Stimulated activated CD4-positive, alpha-beta T cell treated with anti-CD3 and anti-CD28 coated beads, TNF-alpha, amount 100 ng/mL, for 1 hour (primary cell): ENCODE measurements at places on chromosomes 16 and 17.

DNA sequence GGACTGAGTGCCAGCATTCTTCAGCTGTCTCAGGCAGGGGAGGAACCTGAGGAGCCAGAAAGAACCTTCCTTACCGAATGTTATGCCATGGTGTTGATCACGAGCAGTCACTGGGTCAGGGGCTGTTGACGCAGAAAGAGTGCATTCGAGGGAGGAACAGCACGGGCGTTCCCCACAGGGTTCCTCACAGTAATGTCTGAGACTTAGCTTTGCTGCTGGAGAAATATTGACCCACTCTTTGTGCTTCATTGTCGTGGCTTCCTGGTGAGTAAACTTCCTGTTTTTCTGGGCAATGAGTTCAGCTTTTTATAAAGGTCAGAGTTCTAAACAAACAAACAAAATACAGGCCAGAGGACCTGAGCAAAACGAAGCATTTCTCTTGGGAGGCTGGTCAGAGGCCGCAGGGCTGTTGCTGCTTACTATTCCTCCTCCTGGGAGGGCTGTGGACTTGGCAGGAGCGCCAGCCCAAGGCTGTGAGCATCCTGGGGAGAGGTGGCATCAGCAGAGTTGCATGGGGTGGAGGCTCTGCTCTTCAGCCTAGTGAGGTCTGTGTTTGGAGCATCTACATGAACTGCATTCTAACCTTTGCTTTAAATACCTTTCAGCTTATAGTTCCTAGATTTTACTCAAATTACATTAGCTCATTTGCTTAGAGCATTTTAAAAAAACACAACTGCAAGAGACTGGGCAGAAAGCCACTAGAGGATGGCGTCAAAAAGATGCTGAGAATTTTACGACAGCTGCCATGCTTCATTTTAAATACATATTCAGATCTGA lies 143.1 kb upstream of the CACNG5 start:
- DNase-seq, result no peak

GRCh38 chr16:88317613-88317965 lies 65.2 kb upstream of the ZNF469 start:
- DNase-seq, result no peak

DNA sequence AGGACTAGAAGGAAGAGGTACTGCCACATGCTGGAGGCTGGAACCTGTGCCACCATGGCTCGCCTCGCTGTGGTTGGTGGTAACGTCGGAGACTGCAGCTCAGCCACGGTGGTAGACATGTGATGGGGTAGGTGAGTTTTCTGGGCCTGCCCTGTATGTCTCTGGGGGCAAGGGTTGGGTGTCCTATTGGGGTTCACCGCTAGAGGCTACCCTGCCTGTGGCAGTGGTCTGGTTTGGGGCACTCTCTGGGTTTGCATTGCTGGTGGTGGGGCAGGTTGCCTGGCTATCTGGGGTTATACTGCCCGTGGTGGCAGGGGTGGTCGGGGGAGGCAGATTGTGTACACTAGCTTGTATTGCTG lies 79.3 kb upstream of the KCNJ18 start:
- no peak for DNase-seq

- no peak for DNase-seq
These were observed 358.0 kb downstream of the C16orf95 start for GRCh38 chr16:86959091-86959651.

DNA sequence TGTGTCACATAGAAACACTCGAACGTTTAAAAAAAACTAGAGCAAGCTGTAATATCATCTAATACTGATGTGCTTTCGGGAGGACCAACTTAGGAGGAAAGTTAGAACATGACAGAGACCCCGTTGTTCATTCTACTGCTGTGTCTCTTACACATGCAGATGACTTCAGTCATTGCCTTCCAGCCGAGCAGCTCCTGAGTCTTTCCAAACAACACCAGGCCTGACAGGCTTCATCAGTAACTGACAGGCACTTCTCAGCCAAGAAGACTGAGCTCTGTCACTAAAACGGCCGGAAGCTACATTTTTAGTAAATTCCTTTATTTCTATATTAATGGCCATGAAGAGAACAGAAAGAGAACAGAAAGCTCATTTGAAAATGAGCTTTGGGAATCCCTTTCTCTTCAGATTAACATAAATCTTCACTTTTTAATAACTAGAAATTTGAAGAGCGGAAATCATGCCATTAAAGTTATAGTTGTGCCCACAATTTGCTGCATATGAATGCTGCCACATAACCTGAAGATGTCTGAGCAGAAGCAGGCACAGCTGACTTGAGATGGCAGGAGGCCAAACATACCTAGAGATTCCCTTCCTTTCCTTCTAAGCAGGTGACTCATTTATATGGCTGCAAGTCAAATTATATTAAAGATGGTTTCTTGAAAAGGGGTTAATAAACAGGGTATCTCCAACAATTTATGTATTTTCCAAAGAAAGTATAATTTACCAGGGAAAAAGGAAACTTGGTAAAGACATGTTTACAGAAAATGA lies 148.9 kb downstream of the ITFG1 start:
- no peak for DNase-seq

- no peak for DNase-seq
These were observed 50.2 kb downstream of the DNAH3 start for GRCh38 chr16:21100447-21100846.

- DNase-seq, result no peak
These were observed 330 bp downstream of the CASKIN2 start for GRCh38 chr17:75514919-75515495.

DNA sequence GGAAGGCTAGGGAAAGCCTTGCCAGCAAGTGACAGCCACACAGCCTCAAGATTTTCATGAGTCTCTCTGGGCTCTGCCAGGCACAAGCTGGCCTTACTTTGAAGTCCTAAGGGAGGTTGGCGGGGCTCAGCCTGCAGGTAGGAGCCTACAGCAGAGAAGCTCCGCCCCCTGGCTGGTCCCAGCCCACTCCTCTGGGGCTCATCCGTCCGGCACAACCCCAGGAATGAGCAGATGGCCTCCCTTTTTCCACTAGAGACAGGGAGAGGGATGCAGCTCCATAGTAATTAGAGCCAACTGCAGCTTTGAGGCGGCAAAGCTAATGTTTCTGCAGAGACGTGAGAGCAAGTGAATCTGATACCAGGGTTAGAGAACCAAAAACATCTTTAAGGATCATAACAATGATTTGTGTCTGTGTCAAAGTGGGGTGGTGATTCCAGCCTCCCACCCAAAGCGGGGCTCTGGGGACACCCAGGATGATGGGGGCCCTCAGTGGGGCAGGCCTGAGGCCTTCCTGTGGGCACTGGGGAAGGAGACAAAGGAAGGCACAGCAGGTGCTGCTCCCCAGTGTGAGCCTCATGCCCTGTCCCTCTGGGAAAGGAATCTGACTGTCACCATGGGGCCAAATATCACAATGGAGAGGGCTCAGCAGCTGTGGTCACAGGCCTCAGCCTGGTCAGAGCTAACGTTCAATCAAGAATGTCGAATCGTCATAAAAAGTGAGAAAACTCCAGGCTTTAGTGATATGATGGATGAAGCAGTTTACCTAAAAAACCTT lies 61.5 kb downstream of the RBFOX3 start:
- no peak for DNase-seq

DNA sequence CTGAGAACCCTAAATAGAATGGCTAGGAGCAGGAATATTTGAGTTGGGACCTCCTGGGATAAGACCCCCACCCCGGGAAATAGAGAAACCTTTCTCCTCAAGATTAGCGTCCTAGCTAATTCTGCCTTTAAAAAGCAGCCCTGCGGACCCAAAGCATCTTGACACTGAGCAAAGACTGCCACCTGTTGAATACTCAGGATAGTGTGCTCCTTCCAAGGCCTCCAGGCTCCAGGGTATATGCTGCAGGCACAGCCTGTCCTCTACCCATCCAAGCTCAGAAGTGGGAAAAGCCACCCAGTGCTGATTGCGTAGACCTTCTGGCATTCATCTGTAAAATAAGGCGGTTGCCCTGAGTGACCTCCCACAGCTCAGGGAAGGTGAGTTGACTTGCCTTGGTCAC lies 456.2 kb upstream of the DYNLRB2 start:
- DNase-seq, result no peak

- no peak for DNase-seq
These were observed 27.6 kb downstream of the MAP3K3 start for GRCh38 chr17:63649813-63650212.

DNA sequence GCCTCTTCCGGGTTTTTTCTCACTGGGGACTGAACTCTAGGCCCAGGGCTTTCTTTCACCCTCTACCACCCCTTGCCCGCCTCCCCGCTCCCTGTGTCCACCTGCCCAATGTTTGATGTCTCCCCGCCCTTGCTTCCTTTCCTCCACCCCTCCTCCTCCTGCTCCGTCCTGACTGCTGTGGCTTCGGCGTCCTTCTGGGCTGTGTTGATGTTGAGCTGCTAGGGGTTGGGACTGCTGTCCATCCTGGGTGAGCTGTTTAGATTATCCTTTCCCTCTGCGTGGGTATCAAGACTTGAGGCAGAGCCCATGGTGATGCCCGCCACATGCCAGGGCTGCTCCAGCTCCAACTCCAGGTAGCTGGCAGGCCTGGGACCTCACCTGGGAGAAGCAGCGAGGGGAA lies 117.5 kb downstream of the CCDC182 start:
- DNase-seq, result no peak

- DNase-seq, result no peak
These were observed at the start of gene C16orf96 for GRCh38 chr16:4556112-4556511. Gene C16orf96 (plus strand): TSS chr16:4556340. CDS start chr16:4556490, 150 bp downstream.

GRCh38 chr17:7138800-7139381 lies 24.3 kb upstream of the ASGR2 start:
- no peak for DNase-seq

DNA sequence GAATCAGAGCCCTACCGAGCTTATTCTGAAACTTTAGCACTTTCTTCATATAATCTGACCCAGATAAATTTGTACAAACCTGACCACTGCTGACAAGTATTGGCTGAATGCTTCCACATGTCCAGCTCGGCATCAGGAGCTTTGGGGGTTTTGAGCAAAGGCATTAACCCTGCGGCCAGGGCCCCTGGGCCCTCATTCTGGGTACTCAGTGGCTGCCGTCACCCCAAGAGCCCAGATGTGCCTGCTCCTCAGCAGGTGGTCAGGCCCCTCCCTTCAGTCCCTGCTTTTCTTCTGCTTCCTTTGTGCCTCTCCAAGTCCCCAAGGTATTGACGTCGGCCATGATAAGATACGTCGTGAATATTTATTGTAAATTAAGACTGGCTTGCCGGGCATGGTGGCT lies 47.3 kb upstream of the CHMP6 start:
- no peak for DNase-seq

DNA sequence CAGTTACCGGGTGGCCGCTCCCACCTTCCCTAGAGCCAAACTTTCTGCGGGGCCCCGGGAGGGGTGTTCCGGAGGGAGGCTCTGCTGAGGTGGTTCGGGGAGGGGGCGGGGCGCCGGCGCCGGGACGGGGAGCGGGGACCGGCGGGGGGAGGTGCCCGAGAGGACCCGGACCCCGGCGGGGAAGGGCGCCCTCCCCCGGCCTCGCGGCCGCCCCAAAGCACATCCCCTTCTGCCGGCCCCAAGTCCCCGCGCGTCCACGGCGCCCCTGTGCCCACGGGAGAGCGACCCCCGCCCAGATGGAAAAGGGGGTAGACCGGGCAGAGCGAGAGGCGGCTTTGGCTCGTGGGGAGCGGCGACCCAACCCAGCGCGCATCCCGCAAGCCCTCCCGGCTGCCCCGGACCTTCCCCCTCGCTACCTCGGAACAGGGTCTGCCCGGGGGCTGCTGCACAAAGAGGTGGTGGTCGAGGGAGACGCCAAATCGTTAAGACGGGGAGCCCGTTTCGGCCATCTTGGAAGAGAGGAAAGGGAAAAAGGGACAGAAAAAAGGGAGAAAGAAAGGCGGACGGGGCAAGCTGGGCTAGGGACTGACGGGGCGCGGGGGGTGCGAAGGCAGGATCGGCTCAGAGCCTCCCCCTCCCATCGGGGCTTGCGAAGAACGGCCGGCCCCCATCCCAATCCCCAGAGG lies 530 bp downstream of the PCGF2 start:
- no peak for DNase-seq

DNA sequence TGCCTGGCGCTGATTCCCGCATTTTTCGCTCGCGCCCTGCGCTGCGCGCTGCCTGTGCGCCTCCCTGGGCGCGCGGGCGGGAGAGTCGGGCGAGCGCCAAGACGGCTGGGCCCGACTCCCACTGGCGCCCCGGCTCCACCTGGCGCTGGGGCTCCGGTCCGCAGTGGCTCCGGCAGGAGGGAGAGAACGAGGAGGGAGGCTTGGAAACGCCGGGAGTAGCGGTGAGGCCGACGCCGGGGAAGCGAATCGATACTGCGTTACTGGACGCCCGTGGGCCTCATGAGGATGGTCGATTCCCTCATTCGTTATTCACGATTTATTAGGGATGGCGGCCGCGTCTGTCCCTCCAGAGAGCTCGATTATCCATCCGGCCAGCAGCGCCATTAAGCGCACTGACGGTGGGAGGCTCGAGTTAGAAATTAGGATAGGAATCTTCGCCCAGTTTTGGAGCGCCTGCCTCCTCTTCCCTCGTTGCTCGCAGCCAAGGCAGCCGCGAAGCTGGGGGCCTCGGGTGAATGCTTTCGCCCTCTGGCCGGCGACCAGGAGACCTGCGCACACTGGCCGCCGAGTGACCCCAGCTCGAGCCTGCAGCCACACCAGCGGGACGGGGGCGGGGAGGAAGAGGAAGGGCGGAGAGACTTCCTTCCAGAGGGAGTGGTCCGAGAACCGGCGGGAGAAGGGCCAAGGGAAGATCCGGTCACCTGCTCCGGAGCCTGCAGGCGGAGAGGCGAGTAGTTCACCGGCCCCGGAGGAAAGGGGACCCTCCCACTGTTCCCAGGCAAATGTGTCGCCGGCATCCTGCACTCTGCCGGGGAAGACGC lies 1.3 kb upstream of the PCGF2 start:
- no peak for DNase-seq

GRCh38 chr16:31461921-31462804 lies 2.9 kb downstream of the ARMC5 start:
- no peak for DNase-seq
